Stimulated activated naive CD4-positive, alpha-beta T cell treated with Interleukin-2 at 50 U/mL for 16 hours (primary cell): ENCODE measurements at places on chromosomes 2 and 18.

- DNase-seq: no peak
Observed at GRCh38 chr2:10453905-10454298, 5.8 kb upstream of the ODC1 start.

DNA sequence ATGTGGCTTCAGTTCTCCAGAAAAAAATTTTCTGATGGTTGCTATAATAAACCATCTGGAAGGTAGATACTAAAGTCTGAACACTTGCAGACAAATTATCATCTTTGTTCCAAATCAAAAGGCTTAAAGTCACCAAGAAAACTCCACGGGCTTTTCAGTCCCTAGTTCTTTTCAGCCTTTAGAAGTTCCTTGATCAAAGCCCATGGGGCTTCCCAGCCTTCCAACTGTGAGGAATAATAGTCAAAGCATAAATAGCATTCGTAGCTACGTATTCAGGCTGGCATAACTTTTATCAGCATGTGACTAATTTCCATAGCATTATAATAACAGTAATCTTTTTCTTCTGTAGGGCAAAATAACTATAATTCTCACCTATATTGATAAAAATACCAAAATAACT is 13.9 kb downstream of the SCG2 start:
- no peak for DNase-seq

GRCh38 chr2:54658564-54659071 is 64.8 kb upstream of the EML6 start:
- no peak for DNase-seq

GRCh38 chr2:199830531-199830930 is 20.5 kb downstream of the FTCDNL1 start:
- DNase-seq: no peak

GRCh38 chr2:28276807-28277206 is 115.9 kb upstream of the FOSL2 start:
- DNase-seq: no peak

- no peak for DNase-seq
Observed at GRCh38 chr2:183024339-183025095, 13.7 kb downstream of the NCKAP1 start.

DNA sequence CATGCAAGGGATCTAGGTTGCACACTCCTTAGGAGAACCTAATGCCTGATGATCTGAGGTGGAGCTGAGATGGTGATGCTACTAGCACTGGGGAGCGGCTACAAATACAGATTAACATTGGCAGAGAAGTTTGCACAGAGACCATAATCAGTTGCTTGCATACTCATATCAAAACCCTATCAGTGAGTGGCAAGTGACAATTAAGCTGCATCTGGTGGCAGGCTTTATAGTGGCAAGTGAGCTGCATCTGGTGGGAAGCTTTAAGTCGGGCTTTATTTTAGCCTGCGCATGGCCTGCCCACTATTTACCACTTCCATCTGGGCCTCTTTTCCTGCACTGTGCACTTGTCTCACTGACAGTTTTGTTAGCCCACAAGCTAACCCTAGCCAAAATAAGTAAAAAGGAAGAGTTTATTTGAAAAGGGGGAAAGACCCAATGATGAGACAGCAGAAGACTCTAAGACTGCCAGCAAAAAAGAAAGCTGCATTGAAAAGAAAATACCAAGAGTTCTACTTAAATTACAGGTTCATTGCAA is 140.9 kb upstream of the B3GNT2 start:
- no peak for DNase-seq

DNA sequence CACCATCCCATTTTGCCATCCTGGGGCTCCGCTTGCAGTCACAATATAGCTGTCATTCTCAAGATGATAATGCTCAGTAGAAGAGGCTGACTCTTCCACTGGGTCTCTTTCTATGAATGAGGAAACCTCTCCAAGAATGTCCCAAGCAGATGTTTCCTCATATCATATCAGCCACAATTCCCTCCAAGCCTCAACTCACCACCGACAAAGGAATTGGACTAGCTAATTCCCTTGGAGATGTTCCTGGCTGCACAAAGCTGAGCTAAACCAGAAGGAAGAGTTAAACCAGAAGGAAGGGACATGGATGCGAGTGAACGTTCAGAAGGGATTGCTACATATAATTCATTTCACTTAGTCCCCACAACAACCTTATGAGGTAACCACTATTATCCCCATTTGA is 65.0 kb upstream of the NPAS2 start:
- DNase-seq: no peak

DNA sequence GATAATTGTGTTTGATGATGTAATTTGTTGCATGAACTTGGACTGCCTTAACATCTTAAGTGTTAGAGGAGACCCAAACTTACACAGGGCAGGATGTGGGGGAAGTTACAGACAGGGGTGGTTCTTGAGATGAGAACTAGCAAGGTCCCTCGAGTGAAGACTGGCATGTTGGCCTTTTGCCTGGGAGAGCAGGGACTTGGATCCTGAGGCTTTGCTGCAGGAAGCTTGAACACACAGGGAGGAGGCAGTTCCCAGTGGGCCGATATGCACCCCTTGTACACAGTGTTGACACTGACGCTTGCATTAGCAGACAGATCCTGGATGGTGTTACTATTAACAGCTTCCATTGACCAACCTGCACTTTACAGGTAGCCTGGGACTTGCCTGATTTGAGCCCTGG is 47.5 kb downstream of the CHRNA1 start:
- no peak for DNase-seq

DNA sequence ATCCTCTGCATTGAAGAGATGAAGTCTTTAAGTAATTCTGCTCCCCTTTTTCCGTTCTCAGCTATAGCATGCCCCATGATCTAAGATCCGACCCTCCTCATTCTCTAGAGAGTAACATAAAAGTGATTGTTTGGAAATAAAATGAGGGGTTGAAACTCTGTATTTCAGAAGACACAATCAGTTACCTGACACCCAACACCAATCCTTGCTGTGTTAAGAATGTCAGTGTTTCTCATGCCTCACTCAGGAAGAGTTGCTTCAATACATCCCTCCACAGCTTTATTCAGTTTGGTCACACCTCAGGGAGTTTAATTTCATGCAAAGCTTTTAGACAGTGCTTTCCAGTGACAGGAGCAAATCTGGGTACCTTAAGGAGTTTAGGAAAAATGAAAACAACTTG is 49.9 kb upstream of the RBBP8 start:
- no peak for DNase-seq

DNA sequence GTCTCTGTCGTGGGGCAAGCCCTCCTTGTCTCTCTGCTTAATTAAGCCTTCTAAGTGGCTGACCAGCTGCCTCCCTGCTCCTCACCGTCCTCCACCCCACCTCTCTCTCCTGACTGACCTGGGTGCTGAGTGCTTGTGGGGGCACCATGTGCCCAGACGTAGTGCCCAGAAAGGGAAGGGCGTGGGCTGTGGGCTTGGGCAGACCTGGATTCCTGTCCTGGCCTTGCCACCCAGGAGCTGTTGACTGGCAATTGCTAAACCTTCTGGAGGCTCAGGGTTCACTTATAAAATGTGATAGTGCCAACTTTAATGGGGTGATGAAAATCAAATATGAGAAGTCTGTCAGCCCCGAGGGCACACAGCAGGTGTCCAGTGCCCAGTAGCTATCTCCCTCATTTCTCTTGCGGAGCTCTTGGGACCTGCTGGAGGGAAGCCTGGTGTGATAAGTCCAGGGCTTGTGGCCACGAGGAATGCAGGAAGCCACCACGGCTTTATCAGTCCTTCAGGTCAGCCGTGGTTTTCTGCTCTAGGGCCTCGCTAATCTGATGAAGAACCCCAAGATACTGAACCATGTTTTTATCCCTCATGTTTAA is 22.0 kb upstream of the INHBB start:
- DNase-seq: no peak
